ENCODE measurements at places on chromosomes 1 and 21.

GRCh38 chr1:111474521-111474920 is 737 bp downstream of the C1orf162 start:
- DNase-seq = no peak

DNA sequence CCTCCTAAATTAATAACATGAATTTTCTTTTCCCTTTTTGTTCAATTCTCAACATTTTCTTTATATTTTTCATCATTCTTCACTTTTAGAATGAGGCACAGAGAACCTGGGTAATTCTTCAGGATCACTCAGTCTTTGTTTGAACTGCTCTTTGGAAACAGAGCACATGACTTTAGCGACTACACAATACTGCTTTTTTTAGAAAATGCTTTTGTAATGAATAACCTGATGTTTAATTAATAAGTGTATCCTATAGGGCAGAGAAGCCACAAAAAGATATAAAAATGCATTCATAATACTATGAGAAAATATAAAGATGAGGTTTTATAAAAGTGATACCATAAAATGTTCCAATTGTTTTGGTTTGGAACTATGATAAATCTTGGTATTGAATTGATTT is 77.8 kb downstream of the LRRC7 start:
- no peak for DNase-seq

DNA sequence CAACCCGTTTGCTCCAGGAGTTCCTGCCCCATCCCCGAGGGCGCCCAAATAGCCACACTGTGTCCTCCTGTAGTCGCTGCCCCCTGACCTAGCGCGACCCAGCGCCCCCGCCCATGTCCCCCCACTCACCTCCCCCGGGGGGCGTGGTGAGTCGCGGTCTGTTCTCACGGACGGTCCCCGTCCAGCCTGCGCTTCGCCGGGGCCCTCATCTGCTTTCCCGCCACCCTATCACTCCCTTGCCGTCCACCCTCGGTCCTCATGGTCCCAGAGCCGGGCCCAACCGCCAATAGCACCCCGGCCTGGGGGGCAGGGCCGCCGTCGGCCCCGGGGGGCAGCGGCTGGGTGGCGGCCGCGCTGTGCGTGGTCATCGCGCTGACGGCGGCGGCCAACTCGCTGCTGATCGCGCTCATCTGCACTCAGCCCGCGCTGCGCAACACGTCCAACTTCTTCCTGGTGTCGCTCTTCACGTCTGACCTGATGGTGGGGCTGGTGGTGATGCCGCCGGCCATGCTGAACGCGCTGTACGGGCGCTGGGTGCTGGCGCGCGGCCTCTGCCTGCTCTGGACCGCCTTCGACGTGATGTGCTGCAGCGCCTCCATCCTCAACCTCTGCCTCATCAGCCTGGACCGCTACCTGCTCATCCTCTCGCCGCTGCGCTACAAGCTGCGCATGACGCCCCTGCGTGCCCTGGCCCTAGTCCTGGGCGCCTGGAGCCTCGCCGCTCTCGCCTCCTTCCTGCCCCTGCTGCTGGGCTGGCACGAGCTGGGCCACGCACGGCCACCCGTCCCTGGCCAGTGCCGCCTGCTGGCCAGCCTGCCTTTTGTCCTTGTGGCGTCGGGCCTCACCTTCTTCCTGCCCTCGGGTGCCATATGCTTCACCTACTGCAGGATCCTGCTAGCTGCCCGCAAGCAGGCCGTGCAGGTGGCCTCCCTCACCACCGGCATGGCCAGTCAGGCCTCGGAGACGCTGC is 1.1 kb downstream of the HTR6 start:
- no peak for DNase-seq

DNA sequence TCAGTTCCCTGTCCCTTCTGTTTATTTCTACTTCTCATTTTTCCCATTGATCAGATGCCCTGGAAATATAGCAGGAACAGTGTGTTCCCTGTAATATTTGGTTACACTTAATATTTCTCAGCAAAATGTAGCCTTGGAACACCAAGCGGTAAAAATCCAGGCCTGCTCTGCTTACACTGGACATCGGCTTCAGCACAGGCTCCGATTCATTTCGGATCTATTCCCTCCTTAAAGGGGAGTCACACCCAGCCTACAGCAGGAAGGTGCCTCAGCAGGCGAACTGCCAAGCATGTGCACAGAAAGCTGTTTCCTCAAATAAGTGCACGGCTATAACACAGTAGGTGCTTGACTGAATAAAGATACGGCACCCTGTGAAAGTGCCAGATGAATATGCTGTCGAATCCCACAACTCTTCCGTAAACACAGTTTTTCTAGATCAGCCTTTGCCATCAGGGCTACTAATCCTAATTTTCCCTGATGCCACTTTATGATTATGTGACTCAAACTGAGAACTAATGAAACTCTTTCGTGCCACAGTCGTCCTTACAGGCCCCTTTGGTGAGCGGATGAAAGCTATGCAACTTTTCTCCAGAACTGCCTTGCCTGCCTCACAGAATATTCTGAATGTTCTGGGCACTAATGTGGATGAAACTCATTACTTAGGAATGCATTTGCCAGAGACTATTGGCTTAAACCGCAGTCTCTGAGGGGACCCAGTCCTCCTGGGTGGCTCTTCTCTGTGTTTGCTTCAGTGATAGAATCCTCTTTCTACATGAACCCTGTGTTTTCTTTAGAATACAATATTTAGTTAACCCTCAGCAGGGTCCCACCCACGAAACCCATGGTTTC is 275.5 kb upstream of the RUNX1 start:
- no peak for DNase-seq

GRCh38 chr21:32211306-32211705 is 67.5 kb downstream of the MIS18A start:
- DNase-seq = no peak

DNA sequence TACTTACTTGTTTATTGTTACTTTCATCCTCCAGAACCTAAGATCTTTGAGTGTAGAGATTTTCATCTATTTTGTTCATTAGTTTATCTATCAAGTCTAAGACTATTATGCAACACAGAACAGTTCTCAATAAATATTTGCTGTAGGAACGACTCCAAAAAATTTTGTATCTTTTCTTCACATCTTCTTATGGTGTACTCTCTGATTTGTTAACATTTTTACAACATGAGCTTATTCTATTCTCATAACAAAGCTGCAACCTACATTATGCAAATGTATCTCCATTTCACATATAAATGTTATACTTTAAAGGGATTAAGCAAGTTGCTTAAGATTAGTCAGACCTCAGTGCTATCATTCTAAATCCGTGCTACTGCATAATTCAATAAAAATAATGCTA is 514.2 kb upstream of the ZP4 start:
- no peak for DNase-seq

- no peak for DNase-seq
These were observed 32.3 kb downstream of the FMO1 start for GRCh38 chr1:171280599-171280998.

DNA sequence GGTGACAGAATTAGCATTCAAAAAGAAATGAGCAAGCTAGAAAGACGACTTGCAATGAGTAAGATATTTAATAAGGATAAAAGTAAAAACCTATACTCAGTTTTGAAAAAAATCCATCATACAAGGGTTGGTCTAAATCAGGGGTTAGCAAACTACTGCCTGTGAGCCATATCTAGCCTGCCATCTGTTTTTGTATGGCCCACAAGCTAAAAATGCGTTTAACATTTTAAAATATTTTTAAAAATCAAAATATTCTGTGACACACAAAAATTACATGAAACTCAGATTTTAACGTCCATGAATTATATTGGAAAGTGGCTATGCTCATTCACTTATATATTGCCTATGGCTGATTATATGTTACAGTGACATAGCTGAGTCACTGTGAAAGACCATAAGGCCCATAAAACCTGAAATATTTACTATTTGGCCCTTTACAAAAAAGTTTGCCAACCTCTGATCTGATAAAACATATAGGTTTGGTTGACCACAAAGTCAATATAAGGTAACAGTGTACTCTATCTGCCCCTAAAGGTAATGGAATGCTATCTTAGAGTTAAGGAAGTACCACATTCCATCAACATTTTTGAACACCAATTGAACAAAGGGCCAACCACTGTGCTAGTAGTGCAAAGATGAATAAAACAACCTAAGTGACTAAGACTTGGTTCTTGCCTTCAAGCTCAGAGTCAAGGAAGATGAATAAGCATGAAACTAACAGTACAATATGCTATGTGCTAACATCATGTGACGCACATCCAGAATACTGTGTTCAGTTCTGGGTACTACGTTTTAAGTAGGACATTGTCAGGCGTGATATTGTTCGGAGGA is 3.2 kb downstream of the IFT25 start:
- DNase-seq = no peak

DNA sequence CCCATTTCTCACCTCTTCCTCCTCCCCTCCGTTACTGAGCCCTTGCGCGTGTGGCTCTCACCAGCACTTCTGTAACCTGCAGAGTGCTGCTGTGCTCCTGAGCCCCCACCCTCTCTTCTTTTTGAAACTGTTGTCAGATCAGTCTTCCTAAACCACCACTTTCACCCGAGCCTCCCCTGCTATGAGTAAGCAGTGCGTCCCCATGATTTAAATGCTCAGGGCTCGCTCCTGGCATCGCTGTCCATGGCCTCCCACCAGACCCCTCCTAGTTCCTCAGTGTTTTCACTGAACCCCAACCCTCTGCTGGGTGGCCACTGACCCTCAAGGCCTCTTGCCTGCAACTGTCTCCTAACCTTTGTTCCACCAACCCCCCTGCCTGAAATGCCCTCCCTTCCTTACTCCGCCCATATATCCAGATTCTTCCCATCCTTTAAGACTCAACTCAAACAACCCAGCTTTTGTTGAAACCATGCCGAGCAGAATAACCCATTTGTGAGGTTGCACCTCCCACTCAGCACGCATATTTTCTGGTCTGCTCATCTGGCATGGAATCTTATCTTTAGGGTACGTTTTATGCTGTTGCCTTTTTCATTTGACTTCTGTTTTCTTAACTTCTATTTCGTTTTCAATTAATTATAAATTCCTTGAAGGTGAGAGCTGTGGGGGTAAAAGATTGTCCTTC is 64.5 kb upstream of the FAM3B start:
- DNase-seq = no peak

GRCh38 chr1:41664861-41665640 is 180.6 kb upstream of the EDN2 start:
- no peak for DNase-seq

DNA sequence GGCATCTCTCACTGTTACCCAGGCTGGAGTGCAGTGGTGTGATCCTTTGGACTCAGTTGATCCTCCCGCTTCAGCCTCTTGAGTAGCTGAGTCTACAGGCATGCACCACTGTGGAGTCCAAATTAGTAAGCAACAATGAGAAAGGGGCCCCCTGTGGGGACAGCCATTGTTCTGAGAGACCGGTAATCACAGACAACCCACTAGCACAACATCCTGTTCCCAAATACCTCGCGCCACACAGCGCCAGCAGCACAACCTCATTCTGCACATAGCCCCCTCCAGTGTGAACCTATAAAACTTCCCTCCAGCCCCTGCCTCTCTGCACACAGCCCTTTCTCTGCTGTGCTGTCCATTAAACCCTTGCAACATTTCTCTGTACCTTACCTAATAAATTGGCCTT is 226.4 kb downstream of the DYRK1A start:
- no peak for DNase-seq

- DNase-seq = no peak
These were observed 80.7 kb downstream of the JAK1 start for GRCh38 chr1:64885648-64886047.

DNA sequence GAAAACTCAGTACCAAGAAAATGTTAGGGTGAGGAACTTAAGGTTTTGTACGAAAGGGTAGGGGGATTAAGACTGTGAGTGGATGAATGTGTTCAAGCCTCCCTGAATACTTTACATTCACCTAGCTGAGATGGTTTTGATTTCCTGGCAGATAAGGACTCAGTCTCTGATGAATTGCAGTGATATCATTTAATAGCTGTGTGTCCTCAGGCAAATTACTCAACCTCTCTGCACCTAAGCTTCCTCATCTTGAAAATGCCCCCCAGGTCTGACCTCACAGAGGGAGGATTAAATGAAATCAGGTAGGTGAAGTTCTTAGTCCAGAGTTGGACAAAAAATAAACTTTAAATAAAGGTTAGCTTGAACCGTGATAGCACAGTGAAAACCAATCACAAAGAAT is 48.4 kb downstream of the CAMK2N1 start:
- DNase-seq = no peak

DNA sequence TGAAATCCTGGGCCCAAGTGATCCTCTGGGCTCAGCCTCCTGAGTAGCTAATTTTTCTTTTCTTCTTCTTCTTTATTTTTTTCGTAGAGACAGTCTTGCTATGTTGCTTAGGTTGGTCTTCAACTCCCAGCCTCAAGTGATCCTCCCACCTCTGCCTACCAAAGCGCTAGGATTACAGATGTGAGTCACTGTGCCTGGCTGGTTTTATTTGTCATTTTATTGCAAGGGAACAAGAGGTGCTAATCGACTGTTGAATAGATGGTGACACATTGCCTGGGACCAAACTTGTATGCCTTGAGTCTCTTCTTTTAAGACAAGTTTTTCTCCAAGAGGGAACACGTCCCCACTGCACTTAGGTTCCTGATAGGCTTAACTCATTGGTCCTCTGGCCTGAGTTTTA is 20.0 kb upstream of the KLHDC8A start:
- DNase-seq = no peak

DNA sequence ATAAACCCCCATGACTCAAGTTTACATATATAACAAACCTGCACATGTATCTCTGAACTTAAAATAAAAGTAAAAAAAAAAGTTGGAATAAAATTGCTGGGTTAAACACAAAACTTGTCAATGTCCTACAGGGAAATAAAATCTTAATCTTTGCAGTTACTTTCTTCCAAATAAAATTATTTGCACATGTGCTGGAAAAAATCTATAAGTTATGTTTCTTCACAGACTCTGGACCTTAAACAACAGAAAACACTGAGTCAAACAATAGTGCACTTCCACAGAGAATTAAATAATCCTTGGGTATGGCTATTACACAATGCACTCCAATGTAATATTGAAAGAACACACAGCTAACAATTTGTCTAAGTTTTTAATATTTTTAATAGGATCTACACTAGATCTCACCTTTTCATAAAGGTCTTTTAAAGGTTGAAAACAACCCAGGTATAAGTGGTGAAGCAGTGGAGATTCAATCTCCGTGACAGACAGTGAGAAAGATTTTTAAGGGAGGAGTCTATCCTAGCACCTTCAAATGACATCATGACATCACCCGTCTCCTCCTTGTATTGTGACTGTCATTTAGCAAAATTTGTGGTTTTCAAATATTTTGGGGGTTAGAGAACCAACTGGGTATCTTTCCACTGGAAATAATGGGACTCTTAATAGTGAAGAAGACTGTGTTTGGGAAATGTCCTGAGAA is 25.2 kb upstream of the FGGY start:
- no peak for DNase-seq

GRCh38 chr1:203284411-203285123 is 20.8 kb upstream of the BTG2 start:
- DNase-seq = no peak

GRCh38 chr1:158414651-158415345 is 11.2 kb downstream of the OR10K2 start:
- DNase-seq = no peak

Data from NCI-H187 (cell line).